Neural cell (in vitro differentiated cells): ENCODE measurements at places on chromosomes 12 and 14. TPM values are rescaled to one million over a fixed set of nuclear protein-coding genes. Genes with fewer than 3 reads are reported as not detected.

Gene ANG
- polyA plus RNA-seq, result 0.47 TPM in 1 of 2 replicates, not detected in the other

Gene SLC25A21
- 0.35 TPM in 1 of 2 replicates, not detected in the other for polyA plus RNA-seq

Gene IQSEC3
- 2.4 and 5.4 TPM in 2 replicates for polyA plus RNA-seq

Gene BRF1
- 69.4 and 71.1 TPM in 2 replicates for polyA plus RNA-seq

Gene RD3L
- 0.28 and 0.69 TPM in 2 replicates for polyA plus RNA-seq

Gene KCNH3
- 0.63 and 3.0 TPM in 2 replicates for polyA plus RNA-seq

Gene ADSS1
- 3.4 and 4.3 TPM in 2 replicates for polyA plus RNA-seq

Gene IRF2BPL
- polyA plus RNA-seq, result 42.9 and 46.5 TPM in 2 replicates

Gene TAS2R42
- not detected in 2 replicates for polyA plus RNA-seq

Gene LGALS3
- 0.12 TPM in 1 of 2 replicates, not detected in the other for polyA plus RNA-seq

Gene SLC10A1
- polyA plus RNA-seq, result not detected in 2 replicates

Gene LALBA
- polyA plus RNA-seq, result not detected in 2 replicates

Gene GPR137C
- 100 and 118 TPM in 2 replicates for polyA plus RNA-seq

Gene SERPINA9
- not detected in 2 replicates for polyA plus RNA-seq

Gene ZC3H10
- 6.7 and 11.3 TPM in 2 replicates for polyA plus RNA-seq

Gene SRGAP1
- 4.8 and 30.9 TPM in 2 replicates for polyA plus RNA-seq

Gene BMP4
- polyA plus RNA-seq, result 2.5 TPM in 1 of 2 replicates, not detected in the other

Gene C12orf50
- 0.30 and 0.68 TPM in 2 replicates for polyA plus RNA-seq

Gene ACSM4
- not detected in 2 replicates for polyA plus RNA-seq

Gene GPRC5A
- polyA plus RNA-seq, result 0.09 TPM in 1 of 2 replicates, not detected in the other

Gene OR10A7
- not detected in 2 replicates for polyA plus RNA-seq

Gene CHPT1
- polyA plus RNA-seq, result 11.9 and 20.5 TPM in 2 replicates

Gene LDHB
- 907 and 1,039 TPM in 2 replicates for polyA plus RNA-seq

Gene USP5
- polyA plus RNA-seq, result 120 and 130 TPM in 2 replicates

Gene ARL1
- 32.3 and 33.0 TPM in 2 replicates for polyA plus RNA-seq

Gene NANOG
- not detected in 2 replicates for polyA plus RNA-seq

Gene B3GNT4
- 1.8 and 2.6 TPM in 2 replicates for polyA plus RNA-seq

Gene PTGES3
- polyA plus RNA-seq, result 104 and 109 TPM in 2 replicates

Gene CAPRIN2
- 105 and 132 TPM in 2 replicates for polyA plus RNA-seq

Gene IL22
- not detected in 2 replicates for polyA plus RNA-seq

Gene RBM19
- 14.2 and 24.7 TPM in 2 replicates for polyA plus RNA-seq

Gene IAPP
- not detected in 2 replicates for polyA plus RNA-seq
